ENCODE measurements at places on chromosomes 2 and 18.

- no peak for DNase-seq
Observed at GRCh38 chr2:240429341-240429871, 6.1 kb upstream of the GPC1 start.

GRCh38 chr2:9779596-9780264 is 63.5 kb upstream of the TAF1B start:
- DNase-seq, result no peak

DNA sequence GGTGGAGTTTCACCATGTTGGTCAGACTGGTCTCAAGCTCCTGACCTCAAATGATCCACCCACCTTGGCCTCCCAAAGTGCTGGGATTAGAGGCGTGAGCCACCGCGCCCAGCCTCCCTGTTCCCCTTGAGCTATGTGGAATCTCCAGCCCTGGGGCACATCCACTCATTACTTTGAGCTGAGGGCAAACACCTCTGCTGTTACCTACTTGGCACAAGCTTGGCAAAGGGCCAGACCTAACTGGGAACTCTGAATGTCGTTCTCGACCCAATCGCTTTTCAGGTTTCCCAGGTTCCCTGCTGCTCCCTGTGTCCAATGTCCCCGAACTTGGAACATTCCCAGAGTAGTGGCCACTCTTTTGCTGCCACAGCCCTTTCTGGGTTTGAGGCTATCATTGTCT is 40.6 kb downstream of the CHST10 start:
- no peak for DNase-seq

GRCh38 chr2:11808016-11808400 is 61.6 kb downstream of the LPIN1 start:
- DNase-seq, result no peak

- DNase-seq, result no peak
Observed at GRCh38 chr18:12031846-12032245, 50.5 kb downstream of the IMPA2 start.

GRCh38 chr18:5311301-5311989 is 15.9 kb upstream of the ZBTB14 start:
- no peak for DNase-seq

DNA sequence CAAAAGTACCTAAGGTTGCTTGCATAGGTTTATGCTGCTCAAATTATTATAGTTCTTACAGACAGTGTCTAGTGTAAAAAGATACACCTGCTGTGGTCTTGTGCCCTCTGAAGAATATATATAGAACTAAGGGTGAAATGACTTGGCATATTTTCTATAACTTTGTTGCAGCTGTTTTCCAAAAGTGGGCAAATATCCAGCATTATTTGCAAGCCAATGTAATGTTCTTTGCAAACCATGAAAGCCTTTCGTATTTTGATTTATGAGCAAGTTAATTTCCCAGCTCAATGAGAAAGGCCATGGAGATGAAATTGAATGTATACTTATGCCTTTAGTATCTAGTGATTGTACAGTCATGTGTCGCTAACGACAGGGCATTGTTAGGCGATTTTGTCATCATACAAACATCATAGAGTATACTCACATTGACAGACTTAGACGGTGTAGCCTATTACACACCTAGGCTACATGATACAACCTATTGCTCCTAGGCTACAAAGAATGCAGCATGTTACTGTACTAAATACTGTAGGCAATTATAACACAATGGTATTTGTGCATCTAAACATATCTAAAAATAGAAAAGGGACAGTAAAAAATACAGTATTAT is 116.3 kb downstream of the PLCL1 start:
- DNase-seq, result no peak

DNA sequence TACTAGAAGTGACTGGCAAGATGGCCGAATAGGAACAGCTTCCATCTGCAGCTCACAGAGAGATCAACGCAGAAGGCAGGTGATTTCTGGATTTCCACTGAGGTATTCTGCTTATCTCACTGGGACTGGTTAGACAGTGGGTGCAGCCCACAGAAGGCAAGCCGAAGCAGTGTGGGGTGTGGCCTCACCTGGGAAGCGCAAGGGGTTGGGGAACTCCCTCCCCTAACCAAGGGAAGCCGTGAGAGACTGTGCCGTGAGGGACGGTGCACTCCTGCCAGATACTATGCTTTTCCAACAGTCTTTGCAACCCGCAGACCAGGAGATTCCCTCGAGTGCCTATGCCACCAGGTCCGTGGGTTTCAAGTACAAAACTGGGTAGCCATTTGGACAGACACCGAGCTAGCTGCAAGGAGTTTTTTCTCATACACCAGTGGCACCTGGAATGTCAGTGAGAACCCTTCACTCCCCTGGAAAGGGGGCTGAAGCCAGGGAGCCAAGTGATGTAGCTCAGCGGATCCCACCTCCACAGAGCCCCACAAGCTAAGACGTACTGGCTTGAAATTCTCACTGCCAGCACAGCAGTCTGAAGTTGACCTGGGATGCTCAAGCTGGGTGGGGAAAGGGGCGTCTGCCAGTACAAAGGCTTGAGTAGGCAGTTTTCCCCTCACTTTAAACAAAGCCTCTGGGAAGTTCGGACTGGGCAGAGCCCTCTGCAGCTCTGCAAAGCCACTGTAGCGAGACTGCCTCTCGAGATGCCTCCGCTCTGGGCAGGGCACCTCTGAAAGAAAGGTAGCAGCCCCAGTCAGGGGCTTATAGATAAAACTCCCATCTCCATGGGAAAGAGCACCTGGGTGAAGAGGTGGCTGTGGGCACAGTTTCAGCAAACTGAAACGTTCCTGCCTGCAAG is 40.1 kb downstream of the PLEK start:
- DNase-seq, result no peak

DNA sequence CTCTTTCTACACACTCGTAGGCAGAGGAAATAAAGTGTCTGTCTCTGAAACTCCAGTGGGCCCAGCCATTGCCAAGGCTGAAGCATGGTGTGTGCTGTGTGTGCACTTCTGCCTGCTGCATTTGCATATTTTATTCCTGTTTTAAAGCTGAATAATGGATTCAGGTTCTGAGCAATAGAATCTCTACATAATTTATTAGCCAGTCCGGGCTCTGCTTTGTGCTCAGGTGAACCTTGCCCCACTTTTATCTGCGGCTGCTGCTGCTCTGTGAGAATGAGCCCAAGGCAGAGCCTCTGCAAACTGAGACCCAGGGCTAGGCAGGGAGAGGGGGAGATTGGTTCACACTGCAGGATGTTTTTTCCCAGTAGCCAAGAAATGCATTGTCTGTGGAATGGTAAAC is 64.6 kb upstream of the SH3BP4 start:
- DNase-seq, result no peak

DNA sequence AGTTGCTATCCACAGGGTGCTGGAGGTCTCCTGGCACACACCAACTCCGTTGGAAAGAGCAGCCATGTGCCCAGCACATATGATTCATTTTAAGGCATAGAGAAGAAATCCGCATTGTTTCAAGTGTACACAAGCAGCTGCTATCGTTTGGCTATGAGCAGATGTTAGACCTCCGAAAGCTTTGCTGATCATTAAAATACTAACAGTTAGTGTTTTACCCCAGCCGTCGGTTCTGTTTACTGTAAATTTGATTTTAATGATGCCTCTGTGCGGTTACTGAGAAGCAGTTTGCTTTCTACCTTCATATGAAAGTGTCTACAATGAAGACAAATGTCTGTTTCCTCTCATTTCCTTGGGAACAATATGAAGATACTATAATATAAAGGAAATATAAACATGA is 154.9 kb downstream of the PTGR3 start:
- DNase-seq, result no peak

- DNase-seq, result no peak
Observed at GRCh38 chr2:225458431-225459117, 59.1 kb downstream of the NYAP2 start.

- no peak for DNase-seq
Observed at GRCh38 chr18:59502274-59503175, 143.5 kb upstream of the LMAN1 start.

GRCh38 chr2:241706537-241706936 is 4.7 kb downstream of the ING5 start:
- no peak for DNase-seq

GRCh38 chr2:75986617-75987016 is 275.9 kb upstream of the GCFC2 start:
- DNase-seq, result no peak

- no peak for DNase-seq
Observed at GRCh38 chr2:105919191-105919811, 174.6 kb downstream of the NCK2 start.

GRCh38 chr2:59044736-59045135 is 803.6 kb upstream of the FANCL start:
- no peak for DNase-seq

- no peak for DNase-seq
Observed at GRCh38 chr18:76463358-76463757, 31.7 kb downstream of the ZNF516 start.

Data from CMK (cell line).